ENCODE measurements at places on chromosomes 5 and 9.

- DNase-seq, result no peak
Measured at GRCh38 chr5:4191703-4192102, 596.1 kb downstream of the IRX1 start.

DNA sequence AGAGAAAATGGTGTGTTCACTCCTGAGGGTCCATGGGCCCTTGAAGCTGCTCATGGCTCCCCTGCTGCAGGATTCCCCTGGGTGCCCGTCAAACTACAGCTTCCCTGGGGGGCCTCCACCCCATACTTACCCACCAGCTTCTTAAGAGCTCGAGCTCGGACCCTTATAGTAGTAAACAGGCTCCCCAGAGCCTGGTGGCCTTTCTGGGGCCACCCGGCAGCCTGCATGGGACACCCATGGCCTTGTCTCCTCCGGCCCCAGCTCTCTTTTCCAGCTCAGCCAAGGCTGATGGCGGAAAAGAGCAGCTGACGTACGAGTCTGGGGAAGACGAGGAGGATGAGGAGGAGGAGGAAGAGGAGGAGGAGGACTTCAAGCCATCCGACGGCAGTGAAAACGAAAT, 4.2 kb upstream of the CEL start:
- no peak for DNase-seq

GRCh38 chr5:5953584-5954274, 424.6 kb downstream of the MED10 start:
- DNase-seq, result no peak

DNA sequence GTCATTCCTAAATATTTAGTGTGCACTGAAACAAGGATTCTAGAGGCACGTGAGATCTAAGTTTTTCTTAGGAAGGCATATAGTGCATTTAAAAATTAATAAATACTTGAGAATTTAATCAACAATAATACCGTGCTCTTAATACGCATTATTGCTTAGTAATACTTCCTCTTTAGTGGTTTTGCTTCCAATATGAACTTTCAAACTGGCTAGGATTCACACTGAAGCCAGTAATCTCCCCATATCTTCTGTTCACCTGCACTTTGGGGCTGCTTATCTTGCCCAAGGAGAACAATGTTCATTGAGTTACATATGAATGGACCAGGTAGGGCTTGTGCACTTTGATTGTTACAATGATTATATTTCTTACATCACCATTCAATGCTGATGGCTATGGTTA, 180.5 kb upstream of the RIOK2 start:
- DNase-seq, result no peak

DNA sequence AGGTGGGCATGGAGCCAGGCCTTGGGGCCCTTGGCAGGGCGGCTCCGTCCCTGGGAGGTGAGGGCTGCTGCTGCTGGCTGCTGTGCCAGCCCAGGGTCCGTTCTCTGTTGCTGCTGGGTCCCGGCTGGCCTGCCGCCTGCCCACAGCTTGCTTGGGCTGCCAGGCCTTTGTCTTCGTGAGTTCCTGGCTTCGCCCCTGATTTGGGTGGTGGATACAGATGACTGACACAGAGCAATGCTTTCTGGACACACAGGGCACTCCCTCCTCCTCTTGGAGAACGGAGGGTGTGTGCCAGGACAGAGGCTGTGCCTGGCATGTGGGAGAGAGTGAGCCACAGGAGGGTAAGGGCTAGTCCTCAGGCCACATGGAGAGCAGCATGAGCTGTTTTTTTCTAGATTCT, 166.1 kb downstream of the MACROH2A1 start:
- DNase-seq, result no peak

GRCh38 chr5:179158556-179158955, 98.4 kb downstream of the ZNF354C start:
- DNase-seq, result no peak

DNA sequence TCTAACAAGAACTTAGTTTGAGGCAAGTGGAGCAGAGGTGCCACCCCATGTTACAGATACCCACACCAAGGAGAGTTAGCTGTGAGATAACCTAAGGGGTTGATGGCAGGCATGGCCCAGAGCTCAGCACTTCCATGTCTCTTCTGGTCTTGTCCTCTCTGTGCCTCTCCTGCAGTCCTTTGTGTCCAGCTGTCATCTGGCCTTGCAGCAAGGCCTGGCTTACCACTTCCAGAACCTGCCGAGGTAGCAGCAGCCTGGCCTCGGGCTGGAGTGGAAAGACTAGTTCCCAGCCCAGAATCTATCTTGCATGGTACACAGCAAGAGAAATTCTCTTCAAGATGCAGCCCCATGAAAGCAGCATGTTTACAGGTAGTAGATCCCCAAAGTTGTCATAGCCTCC, 41.5 kb downstream of the PIP5K1B start:
- DNase-seq, result peak; percentile 63

DNA sequence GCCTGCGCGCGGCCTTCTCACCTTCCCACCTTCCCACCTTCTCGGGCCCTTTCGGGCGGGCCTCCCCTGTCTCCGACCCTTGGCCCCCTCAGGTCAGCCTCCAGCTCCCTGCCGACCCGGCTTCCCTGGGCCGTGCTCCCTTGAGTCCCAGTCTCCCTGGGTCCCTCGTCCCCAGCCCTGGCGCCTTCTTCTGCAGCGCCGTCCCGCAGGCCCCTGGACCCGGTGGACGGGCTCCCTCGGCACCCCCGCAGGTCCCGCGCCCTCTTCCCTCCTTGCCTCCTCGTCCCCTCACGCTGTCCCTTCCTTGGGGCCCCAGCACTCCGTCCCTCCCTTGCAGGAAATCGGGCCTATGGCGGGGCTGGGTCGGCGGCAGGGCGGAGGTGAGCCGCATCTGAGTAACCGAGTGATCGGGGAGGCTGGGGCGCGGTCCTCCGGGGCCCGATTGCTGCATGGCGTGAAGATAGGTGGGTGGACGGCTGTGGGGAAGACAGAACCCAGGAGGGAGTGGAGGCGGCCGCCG, 7.6 kb downstream of the ARPC5L start:
- DNase-seq, result peak; percentile 51

- no peak for DNase-seq
Measured at GRCh38 chr5:55895346-55895745, 44.2 kb downstream of the IL31RA start.

GRCh38 chr5:175887463-175887862, 16.1 kb downstream of the CPLX2 start:
- no peak for DNase-seq

DNA sequence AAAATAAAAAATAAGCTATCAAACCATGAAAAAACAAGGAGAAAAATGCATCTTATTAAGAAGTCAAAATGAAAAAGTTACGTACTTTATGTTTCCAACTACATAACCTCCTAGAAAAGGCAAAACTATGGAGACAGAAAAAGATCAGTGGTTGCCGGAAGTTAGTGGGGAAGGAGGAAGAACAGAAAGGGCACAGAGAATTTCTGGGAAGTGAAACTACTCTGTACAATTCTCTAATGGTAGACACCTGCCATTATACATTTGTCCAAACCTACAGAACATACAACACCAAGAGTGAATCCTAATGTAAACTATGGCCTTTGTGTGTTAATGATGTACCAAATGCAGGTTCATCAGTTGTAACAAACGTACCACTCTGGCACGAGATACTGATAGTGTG, 25.3 kb downstream of the SMU1 start:
- no peak for DNase-seq

DNA sequence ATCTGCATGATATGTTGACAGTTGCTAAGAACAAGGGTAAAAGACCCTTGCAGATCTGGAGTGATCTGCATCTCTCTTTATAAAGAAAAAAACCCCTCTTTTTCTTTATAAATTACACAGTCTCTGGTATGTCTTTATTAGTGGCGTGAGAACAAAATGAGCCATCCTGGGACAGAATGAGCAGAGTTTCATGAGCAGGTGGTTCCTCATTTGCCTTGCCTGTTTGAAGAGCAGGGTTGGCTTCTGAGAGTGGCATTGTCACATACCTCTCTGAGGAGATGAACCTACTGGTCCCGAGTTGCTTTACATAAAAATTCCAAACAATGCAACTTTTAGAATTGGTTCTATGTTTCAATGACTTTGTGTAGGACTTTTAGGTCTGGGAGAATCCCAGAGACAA, 94.3 kb downstream of the INSYN2B start:
- no peak for DNase-seq

GRCh38 chr5:25763781-25764180, 1119.0 kb upstream of the CDH10 start:
- no peak for DNase-seq

DNA sequence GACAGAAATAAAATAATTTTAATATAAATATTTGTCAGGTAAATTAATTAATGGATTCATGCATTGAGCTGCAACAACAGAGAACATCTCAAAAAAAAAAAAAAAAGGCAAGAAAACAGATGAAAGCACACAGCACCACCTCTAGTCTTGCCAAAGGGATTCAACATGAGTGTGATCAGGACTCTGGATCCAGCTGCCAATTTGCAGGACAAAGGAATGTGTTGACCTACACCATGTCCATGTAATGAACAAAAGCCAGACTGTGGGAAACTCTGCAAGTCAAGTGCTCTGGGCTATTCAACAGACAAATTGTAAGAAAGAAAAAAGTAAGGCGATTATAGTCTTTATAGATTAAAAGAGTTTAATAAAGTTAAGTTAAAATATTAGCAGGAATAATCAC, 769.3 kb downstream of the TLR4 start:
- no peak for DNase-seq

DNA sequence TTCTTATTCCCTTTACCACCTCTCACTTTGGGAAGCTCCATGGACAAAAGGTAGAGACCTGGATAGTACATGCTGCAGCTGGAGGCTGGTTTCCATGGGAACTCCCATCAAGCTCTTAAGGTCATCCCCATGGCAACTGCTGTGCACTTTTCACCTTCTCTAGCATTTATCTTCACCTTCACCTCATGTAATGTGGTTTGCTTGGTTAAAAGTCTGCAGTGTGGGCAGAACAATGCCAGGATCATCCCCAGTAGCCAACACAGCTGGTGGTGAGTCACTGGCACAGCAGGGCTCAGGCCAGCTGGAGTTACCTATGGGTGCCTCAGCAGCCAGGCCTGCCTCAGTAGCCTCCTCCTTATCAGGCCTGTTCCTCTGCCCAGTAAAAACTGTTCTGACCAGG, 210.5 kb downstream of the GRIA1 start:
- no peak for DNase-seq

GRCh38 chr5:128778474-128778873, 186.8 kb upstream of the SLC27A6 start:
- DNase-seq, result no peak

DNA sequence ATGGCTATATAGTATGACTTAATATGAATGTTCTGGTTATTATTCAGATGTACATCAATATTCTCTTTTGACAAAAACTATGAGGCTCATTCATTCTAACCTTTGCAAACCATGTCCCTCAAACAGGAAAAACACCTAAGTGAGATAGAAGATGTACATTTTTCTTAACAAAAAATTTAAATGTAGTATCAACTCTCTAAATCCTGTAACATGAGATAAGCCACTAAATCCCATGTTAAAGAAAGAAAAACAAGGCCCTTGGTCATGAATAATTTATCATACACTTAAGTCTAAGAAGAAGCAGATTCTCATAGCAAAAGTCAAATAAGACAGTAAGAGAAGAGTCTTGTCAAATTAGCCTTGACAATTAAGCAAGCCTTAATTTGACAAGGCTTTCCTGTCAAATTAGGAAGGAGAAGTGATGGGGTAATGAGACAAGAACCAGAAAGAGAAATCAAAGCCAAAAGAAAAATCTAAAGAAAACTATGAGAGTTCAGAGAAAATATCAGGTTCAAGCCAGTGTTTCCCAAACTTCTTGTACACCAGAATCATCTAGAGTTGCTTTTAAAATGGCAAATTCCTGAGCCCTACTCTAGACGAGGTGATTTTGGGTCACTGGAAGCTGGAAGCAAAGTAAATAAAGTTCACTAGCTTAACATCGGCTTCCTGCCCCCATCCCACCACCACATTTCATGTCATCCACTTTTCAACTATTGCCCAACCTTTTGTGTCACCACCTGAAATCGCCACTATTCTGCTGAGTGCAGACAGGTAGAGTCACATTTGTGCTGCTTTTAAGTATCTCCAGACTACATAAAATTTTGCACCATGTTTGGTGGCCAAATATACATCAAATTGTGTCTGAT, 76.5 kb downstream of the NR6A1 start:
- DNase-seq, result no peak

DNA sequence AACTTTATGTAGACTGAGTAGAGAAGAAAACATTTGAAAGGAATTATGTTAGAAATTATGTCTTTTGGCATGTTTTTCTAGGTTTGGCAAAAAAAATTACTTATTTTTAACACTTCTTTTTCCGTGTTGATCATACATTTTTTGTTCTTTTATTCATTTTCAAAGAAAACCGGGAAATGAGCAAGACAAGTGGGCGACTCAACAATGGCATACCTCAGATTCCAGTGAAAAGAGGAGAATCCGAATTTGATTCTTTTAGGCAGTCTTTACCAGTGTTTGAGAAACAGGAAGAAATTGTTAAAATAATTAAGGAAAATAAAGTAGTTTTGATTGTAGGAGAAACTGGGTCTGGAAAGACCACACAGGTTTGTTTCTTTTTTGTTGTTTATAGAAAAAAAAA, 12.9 kb downstream of the YTHDC2 start:
- no peak for DNase-seq

DNA sequence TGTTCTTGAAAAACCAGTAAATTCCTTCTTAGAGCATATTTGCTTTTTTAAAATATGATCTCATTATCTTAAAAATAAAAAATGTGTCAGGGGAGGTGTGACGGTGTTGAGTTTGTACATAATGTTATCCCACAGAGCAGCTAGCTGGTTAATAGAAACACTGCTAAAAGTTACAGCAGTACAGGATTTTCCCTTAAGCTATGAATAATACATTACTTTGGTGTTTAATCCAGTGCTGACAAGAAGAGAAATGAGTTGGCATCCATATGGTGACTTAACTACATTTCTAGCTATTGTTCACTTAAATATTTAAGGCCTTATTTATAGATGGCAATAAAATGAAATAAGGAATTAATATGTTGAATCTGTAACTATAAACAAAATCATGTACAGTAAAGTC, 883.1 kb downstream of the CDH18 start:
- no peak for DNase-seq

DNA sequence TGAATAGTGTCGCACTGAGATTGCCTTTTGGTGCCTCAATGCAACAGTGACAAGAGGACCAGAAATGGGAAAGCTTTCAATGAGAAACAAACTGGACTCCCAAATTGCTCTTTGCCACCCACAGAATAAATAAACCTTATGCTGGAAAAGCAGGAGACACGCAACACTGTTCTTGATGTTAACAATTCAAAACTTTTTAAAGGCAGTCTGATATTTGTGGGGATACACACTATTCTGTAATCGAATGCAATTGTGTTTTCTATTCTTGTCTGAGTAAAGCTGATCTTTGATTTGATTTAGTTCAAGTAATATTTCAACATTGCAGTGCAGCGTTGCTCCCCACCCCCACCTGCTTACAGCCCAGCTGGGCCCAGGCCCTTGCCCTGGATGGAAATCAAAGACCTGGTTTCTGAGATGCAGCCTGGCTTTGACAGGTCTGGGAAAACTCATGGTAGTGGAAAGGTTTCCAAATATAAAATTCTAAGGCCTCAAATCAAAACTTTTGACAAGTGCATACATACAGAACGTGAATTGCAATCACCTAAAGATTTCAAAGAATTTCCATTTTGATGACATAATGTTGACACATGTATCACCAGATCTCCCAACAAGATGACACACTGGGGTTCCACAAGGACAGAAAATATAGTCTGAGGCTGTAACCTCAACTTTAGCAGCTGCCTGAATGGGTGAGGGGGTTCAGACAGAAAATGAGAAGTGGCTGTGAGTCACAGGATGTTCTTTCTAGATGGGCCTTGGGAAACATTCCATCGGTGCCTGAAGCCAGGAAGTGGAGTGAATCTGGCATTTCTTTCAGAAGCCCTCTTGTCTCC, 55.1 kb downstream of the ABCA1 start:
- DNase-seq, result no peak

GRCh38 chr5:69491838-69492390, 676 bp upstream of the OCLN start:
- no peak for DNase-seq

- no peak for DNase-seq
Measured at GRCh38 chr9:14321517-14322130, 7.7 kb upstream of the NFIB start.
